ENCODE measurements at places on chromosomes 2 and 18.

DNA sequence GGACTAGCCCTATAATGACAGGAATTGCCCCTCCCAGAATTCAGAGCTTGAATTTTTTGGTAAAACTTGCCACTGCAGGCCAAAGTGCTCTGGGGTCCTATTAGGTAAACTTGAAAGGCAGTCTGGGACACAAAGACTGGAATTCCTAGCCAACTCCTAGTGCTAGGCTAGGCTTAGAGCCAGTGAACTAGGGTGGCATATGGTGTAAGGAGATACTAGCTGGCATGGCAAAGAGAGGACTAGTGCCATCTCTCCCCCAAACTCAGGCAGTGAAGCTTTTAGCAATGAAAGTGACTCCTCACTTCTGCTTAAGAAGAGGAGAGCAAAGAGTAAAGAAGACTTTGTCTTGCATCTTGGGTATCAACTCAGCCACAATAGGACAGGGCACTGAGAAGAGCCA lies 410.5 kb upstream of the CNTNAP5 start:
- no peaks in the 10 kb centered on the region for H3K36me3 ChIP-seq
- H3K27ac ChIP-seq, result no peak overlapping the region
- H3K4me1 ChIP-seq, result no peaks in the 10 kb centered on the region
- H3K4me3 ChIP-seq, result no peak overlapping the region

DNA sequence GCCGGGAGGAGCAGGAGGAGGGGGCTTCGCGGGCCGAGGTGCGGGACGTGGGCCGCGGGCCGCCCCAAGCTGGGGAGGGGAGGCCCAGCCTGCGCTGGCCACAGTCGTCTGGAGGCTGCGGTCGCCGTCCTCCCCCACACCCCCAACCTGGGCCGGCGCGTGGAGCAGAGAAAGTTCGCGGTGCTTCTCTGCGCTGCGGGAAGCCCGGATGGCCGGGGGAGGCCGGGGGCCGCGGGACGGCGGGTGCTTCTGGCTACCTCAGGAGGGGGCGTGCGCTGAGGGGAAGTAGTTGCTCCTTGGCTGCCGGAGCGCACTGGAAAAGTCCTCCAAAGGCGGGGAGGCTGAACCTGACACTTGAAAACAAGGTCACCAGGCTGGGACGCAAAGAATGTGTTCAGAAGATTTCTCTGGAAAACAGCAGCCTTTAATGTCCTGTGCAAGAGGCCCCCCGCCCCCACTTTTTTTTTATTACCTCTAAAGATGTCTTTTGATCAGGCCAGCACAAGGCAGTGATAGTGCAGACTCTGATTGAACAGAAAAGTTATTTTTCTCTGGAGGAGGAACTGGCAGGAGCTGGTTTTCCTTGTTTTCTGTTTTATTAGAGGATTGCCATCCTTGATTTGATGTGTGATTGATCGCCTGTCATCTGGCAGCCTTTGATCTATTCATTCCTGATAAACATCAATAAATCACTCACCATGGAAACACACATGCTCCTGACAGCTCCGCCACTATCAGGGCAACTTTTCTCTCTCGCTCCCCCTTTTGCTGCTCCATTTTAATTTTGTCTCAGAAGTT lies 1.6 kb downstream of the TSHZ1 start:
- H3K4me3 ChIP-seq, result peak overlapping the region; percentile 89
- peaks cover 13% of the 10 kb centered on the region for H3K36me3 ChIP-seq
- peaks cover 67% of the 10 kb centered on the region for H3K4me1 ChIP-seq
- DNase-seq, result peak; percentile 66
- peak overlapping the region; percentile 53 for H3K27ac ChIP-seq

DNA sequence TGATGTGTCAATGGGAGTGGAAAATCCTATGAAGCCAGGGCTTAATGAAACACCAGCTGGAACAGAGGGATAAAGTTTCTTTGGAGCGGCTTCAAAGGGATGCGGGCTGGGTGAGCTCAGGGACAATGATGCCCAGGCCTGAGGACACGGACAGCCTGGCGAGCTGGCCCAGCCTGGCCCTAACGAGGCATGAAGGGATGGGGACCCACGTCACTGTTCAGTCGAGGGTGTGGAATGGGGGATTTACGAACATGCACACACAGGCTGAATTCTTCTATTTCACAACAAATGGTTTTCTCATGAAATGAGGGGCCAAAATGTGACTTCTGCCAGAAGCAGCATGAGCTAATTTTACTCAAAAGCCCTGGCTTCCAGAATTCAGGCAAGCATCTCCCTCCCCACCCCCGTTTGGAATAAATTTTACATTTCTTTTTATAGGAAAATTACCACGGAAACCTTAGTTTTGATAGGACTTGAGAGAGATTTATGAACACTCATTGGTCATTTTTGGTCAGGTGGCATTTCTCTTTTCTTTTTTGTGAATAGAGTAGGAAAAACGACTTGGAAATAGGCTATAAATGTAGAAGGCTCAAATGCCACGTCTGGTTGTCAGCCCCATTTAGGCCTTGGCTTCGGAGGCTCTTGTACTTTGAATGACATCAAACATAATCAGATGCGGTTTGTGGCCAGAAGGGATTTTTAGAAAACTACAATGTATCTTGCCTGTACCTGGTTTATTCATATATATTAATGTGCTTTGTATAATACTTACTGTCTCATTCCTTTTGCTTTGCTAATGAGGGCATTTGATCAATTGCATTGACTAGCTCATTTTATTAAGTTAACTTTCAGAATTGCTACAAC lies 893.8 kb upstream of the CELF4 start:
- no peaks in the 10 kb centered on the region for H3K36me3 ChIP-seq
- DNase-seq, result peak; percentile 8
- no peak overlapping the region for H3K27ac ChIP-seq

GRCh38 chr2:46765045-46765444 lies 150.6 kb downstream of the MCFD2 start:
- H3K27me3 ChIP-seq, result peaks cover 7% of the 10 kb centered on the region
- no peak overlapping the region for H3K4me3 ChIP-seq

DNA sequence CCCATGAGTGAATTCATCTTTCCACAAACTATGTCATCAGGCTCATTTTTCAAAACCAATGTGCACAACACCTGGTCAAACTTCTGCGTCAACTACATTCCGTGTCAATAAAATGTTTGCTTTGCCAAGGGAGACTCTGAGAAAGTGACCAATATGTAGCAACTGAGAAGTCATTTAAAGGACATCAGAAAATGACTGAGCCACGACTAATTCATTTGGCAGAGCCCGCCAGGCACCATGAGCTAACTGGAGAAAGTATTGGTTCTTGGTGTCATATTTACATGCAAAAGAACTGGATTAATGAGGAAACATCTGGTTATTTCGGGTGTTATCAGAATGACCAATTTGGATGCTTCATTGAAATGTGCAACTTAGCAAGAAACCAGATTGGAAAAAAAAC lies 7.2 kb downstream of the RND3 start:
- no peak overlapping the region for H3K27ac ChIP-seq
- H3K4me1 ChIP-seq, result peaks cover 65% of the 10 kb centered on the region
- no peaks in the 10 kb centered on the region for H3K27me3 ChIP-seq
- DNase-seq, result no peak
- peaks cover 19% of the 10 kb centered on the region for H3K36me3 ChIP-seq
- no peak overlapping the region for H3K4me3 ChIP-seq

- peaks cover 20% of the 10 kb centered on the region for H3K4me1 ChIP-seq
- H3K27ac ChIP-seq, result no peak overlapping the region
- DNase-seq, result no peak
- no peak overlapping the region for H3K4me3 ChIP-seq
- H3K27me3 ChIP-seq, result peaks cover 14% of the 10 kb centered on the region
Observed at GRCh38 chr2:60066096-60066839, 487.2 kb downstream of the BCL11A start.

DNA sequence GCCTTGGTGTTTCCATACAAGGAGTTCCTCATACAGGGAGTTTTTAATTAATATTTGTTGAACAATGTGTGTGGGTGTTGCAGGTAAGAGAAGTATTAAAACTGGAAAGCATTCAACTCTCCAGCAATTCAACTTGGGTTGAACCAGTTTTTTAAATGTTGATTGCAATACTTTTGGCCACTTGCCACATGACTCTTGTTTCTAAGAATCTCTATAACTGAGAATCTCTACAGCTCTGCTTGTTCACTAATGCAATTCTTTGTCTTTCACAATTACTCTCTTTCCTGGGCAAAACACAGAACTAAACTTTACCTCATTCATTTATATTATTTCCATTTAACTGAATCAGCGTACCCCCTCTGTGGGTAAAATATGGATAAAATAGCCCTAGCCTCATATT lies 429.4 kb downstream of the ARHGAP15 start:
- no peaks in the 10 kb centered on the region for H3K4me1 ChIP-seq
- no peaks in the 10 kb centered on the region for H3K36me3 ChIP-seq
- H3K27ac ChIP-seq, result no peak overlapping the region
- no peak for DNase-seq
- H3K27me3 ChIP-seq, result no peaks in the 10 kb centered on the region
- H3K4me3 ChIP-seq, result no peak overlapping the region

GRCh38 chr2:11077411-11077810 lies 77.9 kb upstream of the SLC66A3 start:
- H3K27me3 ChIP-seq, result peaks cover 13% of the 10 kb centered on the region
- no peak overlapping the region for H3K4me3 ChIP-seq
- DNase-seq, result no peak
- H3K4me1 ChIP-seq, result peaks cover 26% of the 10 kb centered on the region

DNA sequence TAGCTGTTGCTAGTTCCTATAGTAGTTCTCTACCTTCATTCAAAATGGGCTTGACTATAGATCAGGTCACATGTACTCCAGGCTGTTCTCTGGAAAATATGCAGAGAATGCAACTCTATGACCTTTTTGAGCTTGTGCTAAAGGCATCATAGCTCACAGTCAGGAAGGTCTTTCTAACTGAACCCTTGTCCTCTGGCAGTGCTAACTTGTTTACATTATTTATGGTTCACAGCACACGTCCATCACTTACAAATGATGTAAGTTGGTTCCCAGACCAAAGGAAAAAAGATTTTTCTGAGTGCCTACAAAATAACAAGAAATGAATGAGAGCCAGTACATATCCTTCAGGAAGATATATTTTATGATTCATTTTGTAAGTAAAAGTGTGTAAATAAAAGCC lies 236.1 kb downstream of the GCA start:
- DNase-seq, result peak; percentile 7
- H3K4me1 ChIP-seq, result peaks cover 66% of the 10 kb centered on the region
- H3K27ac ChIP-seq, result peak overlapping the region; percentile 90
- no peak overlapping the region for H3K4me3 ChIP-seq

DNA sequence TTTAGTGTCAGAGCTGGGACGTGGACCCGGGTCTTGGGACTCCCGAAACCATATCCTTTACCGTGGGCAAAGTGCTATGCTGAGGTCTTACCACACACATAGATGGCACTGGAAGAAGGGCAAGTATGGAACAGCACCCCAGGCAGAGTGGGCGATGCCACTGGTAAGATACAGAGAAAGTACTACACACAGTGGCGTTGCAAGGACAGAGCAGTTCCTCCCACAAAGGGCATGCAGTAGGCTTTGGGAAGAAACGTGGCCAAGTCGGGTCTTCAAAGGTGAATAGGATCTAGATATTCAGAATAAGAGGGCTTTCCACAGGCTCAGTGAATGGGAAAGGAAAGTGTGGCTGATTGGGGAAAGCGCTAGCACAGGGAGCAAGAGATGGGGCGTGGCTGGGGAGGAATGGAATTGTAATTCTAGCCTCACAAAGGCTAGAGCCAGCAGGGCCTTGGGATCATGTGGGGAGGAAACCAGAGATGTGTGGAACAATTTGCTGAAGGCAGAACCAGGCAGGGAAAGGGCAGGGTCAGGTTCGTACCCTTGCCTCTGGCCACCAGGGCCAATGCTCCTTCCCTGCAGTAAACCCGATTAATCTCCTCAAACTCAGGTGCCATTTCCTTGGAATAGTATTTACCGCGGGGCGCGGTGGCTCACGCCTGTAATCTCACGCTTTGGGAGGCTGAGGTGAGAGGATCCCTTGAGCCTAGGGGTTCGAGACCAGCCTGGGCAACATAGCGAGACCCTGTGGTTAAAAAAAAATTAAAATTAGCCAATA lies 36.0 kb downstream of the PCBP1 start:
- peak overlapping the region; percentile 89 for H3K4me3 ChIP-seq
- no peaks in the 10 kb centered on the region for H3K36me3 ChIP-seq
- DNase-seq, result peak; percentile 70
- peaks cover 85% of the 10 kb centered on the region for H3K4me1 ChIP-seq
- peaks cover 7% of the 10 kb centered on the region for H3K27me3 ChIP-seq
- H3K27ac ChIP-seq, result peak overlapping the region; percentile 100

- H3K4me3 ChIP-seq, result no peak overlapping the region
- peaks cover 48% of the 10 kb centered on the region for H3K36me3 ChIP-seq
- no peaks in the 10 kb centered on the region for H3K4me1 ChIP-seq
- no peaks in the 10 kb centered on the region for H3K27me3 ChIP-seq
Observed at GRCh38 chr2:200496696-200497095, 13.2 kb downstream of the KCTD18 start.

GRCh38 chr2:42136782-42137124 lies 32.4 kb upstream of the EML4 start:
- peaks cover 63% of the 10 kb centered on the region for H3K4me1 ChIP-seq
- H3K27me3 ChIP-seq, result peaks cover 4% of the 10 kb centered on the region
- no peak for DNase-seq
- no peak overlapping the region for H3K4me3 ChIP-seq
- no peaks in the 10 kb centered on the region for H3K36me3 ChIP-seq
- H3K27ac ChIP-seq, result no peak overlapping the region

GRCh38 chr2:220394433-220394832 lies 767.0 kb downstream of the SLC4A3 start:
- H3K27me3 ChIP-seq, result peaks cover 7% of the 10 kb centered on the region
- H3K36me3 ChIP-seq, result no peaks in the 10 kb centered on the region
- no peak overlapping the region for H3K4me3 ChIP-seq
- H3K27ac ChIP-seq, result no peak overlapping the region
- DNase-seq, result no peak
- no peaks in the 10 kb centered on the region for H3K4me1 ChIP-seq

DNA sequence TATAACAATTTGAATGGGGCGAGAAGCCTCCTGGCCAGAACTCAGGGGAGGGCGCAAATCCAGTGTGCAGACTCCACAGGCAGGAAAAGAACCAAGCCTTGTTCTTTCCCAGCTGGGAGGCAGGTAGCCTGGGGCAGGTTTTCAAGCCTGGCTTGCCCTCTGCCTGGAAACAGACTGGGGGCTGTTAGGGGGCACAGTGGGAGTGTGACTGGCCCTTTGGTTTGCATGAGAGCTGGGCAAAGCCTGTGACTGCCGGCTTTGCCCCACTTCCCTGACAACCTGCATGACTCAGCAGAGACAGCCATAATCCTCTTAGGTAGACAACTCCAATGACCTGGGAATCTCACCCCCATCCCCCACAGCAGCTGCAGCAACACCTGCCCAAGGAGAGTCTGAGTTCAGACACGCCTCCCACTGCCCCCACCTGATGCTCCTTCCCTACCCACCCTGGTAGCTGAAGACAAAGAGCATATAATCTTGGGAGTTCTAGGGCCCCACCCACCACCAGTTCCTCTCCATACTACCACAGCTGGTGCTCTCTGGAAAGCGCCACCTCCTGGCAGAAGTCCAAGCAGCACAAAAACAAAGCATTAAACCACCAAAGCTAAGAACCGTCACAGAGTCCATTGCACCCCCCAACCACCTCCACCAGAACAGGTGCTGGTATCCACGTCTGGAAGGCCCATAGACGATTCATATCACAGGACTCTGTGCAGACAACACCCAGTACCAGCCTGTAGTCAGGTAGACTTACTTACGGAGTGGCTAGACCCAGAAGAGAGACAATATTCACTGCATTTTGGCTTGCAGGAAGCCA lies 402.5 kb downstream of the STK39 start:
- DNase-seq, result peak; percentile 16
- peaks cover 6% of the 10 kb centered on the region for H3K4me1 ChIP-seq
- no peak overlapping the region for H3K27ac ChIP-seq
- H3K36me3 ChIP-seq, result peaks cover 29% of the 10 kb centered on the region

- no peak overlapping the region for H3K4me3 ChIP-seq
- no peaks in the 10 kb centered on the region for H3K4me1 ChIP-seq
- H3K36me3 ChIP-seq, result peaks cover 20% of the 10 kb centered on the region
- no peak for DNase-seq
- H3K27me3 ChIP-seq, result peaks cover 8% of the 10 kb centered on the region
Observed at GRCh38 chr2:240125742-240126141, 10.4 kb downstream of the COPS9 start.

- H3K36me3 ChIP-seq, result no peaks in the 10 kb centered on the region
- peaks cover 7% of the 10 kb centered on the region for H3K27me3 ChIP-seq
- peaks cover 16% of the 10 kb centered on the region for H3K4me1 ChIP-seq
Observed at GRCh38 chr2:101627285-101628029, 70.0 kb upstream of the MAP4K4 start.

Data from nephron progenitor cell (in vitro differentiated cells).